ENCODE measurements at places on chromosomes 2 and 18.
A peak's percentile ranks its signal among the peaks of the same experiment; 100 is the strongest.

GRCh38 chr2:147006736-147007141 lies 838.1 kb upstream of the ACVR2A start:
- no peak for DNase-seq

- DNase-seq: no peak
These were observed 71.3 kb upstream of the LPIN2 start for GRCh38 chr18:3084206-3084605.

GRCh38 chr2:226869371-226869770 lies 33.5 kb downstream of the RHBDD1 start:
- no peak for DNase-seq

- no peak for DNase-seq
These were observed 84.4 kb downstream of the KCNS3 start for GRCh38 chr2:17962876-17963275.

DNA sequence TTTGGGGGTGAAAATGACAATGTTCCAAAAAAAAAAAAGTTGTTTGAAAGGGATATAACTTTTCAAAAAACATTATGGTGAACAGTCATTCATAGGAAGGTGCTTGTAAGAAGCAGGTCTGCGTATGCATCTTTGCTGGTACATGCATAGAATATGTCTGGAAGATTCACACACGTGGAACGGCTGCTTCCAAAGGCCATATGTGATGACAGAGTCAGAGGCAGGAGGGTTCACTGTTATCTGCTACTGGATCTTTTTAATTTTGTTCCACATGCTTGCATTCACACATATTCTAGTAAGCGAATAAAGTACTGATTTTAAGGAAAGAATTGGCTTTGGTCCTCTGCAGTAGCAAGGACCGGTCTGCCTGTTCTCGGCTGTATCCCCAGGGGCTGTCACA lies 193.4 kb downstream of the SMAD7 start:
- no peak for DNase-seq

GRCh38 chr18:3595369-3596273 lies 145.6 kb downstream of the TGIF1 start:
- DNase-seq: no peak

GRCh38 chr18:3401669-3402620 lies 48.0 kb upstream of the TGIF1 start:
- DNase-seq: no peak

- DNase-seq: peak; percentile 89
These were observed 864 bp downstream of the LBH start for GRCh38 chr2:30231996-30232800.

DNA sequence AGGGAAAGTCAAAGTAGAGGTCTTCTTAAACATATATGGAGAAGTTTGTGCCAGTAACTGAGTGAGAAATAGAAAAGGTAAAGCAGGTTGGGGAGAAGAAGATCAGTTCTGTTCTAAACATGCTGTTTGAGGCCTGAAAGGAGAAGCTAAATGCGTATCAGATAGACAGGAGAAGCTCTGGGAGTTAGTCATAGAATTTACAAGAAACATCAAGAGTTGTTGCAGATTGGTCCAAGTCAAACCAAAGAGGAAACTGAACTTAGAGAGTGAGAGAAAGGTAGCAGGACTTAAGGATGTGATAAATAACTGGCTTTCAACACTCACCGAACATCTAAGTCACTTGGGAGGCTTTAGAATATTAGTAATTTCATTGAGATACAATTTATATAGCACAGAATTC lies 29.2 kb upstream of the CERS6 start:
- no peak for DNase-seq

DNA sequence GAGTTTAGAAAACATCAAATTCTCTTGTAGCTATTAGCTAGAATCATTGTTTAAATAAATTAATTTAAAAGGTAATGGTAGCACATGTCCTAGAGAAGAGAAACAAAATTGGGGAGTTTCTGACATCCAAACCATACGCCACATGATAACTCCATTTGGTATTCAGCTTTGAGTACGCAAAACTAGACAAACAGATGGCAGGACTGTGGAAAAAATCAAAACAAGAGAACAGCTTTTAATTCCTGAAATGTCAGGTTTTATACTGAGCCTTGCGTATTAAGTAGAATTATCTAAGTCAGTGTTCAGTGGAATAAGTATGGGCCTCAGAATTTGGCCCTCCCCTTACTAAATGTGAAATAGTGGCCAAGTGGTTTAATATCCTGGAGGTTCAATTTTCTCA lies 82.4 kb upstream of the PDE1A start:
- DNase-seq: no peak

DNA sequence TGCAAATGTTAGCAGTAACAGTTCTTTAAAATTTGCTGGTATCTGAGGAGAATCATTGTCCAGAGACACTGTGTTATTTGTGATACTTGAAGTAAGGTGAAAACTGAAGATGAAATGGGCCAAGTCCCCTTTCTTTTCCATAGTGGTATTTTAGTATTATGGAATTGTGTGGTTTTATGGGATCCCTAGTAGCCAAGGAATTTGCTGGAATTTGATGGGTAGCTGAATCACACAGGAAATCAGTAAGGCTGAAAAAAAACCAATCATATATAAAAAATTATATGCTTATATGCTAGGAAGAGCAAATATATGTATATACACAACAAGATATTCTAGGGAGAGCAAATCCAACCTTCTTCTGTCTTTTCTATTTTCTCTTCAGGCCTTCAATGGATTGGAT lies 54.2 kb upstream of the TACR1 start:
- no peak for DNase-seq

DNA sequence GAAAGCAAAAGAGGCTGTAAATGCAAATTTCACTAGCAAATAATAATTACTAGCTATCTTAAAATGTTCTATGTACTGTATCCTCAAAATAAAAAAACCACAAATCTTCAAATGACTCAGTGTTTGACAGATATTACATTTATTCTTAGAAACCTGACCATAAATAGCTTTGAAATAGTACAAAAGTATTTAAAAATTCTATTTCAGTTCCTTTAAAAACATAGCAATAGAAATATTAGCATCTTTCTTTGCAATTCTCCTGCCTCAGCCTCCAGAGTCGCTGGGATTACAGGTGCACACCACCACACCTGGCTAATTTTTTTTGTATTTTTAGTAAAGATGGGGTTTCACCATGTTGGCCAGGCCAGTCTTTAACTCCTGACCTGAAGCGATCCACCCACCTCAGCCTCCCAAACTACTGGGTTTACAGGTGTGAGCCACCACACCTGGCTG lies 50.6 kb downstream of the MSH6 start:
- no peak for DNase-seq

GRCh38 chr18:51370996-51371395 lies 173.5 kb upstream of the MEX3C start:
- no peak for DNase-seq

GRCh38 chr2:216689397-216689796 lies 6.0 kb downstream of the IGFBP5 start:
- no peak for DNase-seq

DNA sequence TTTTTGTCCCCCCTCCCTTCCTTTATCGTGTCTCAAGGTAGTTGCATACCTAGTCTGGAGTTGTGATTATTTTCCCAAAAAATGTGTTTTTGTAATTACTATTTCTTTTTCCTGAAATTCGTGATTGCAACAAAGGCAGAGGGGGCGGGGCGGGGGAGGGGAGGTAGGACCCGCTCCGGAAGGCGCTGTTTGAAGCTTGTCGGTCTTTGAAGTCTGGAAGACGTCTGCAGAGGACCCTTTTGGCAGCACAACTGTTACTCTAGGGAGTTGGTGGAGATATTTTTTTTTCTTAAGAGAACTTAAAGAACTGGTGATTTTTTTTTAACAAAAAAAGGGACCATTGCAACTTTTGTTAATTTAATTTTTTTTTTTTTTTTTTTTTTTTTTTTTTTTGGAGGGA lies 2.1 kb downstream of the SOX11 start:
- peak; percentile 65 for DNase-seq

DNA sequence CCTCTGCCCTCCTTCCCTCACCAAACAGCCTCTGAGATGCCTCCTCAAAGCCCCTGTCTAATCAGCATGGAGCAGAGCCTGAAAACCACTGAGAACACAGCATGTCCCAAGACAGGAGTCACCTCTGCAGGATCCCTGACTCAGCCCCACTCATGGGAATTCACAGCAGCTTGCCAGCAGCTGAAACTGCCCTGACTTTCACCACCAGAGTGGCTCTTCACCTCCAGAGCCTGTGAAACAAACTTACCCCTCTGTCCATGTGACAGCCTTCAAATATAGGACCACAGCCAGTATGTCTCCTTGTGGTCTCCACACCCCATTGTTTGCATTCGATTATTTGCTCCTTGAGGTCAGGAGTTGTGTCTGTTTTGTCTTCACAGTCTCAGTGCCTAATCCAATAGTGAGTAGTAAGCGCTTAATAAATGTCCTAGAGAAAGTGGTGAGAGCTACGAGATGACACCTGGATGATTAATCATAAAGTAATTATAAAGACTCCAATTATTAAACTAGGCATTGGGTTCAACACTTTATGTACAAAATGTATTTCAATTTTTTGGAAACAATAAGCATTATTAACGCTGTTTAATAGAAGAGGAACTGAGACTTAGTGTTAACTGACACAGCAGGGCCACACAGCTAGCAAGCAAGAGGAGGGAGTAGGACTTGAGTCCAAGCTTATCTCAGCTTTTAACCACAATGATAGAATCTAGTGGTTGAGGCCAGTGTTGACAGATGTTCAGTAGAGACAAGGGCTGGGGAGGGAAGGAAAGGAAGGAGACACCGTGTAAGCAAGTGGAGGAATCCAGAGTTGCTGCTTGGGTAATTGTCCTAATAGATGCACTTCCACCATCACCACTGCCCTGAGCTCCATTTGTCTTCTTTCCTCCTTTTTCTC lies 358.7 kb upstream of the TNP1 start:
- DNase-seq: no peak

DNA sequence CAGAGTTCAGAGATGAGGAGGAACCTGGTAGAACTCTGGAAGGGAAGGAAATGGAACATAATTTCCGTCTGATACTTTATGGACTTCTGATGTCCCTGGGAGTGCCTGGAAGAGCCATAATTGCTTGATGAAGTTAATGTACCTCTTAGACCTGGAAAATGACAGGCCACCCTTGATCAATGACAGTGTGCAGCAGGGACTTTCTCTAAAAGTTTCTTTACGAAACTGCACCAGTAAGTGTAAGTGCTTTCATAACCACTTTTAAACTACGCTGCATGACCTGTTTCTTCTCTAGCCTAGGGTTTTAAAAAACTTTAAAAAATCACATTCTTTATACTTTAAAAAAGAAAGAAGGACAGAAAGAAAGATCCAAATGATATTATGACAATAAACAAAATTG lies 164.5 kb downstream of the LPIN1 start:
- DNase-seq: no peak

- no peak for DNase-seq
These were observed 103.7 kb upstream of the ZNF521 start for GRCh38 chr18:25455646-25456045.

GRCh38 chr2:120938045-120938771 lies 202.5 kb downstream of the GLI2 start:
- DNase-seq: peak; percentile 89

GRCh38 chr2:98781822-98782221 lies 50.9 kb upstream of the MGAT4A start:
- DNase-seq: no peak

DNA sequence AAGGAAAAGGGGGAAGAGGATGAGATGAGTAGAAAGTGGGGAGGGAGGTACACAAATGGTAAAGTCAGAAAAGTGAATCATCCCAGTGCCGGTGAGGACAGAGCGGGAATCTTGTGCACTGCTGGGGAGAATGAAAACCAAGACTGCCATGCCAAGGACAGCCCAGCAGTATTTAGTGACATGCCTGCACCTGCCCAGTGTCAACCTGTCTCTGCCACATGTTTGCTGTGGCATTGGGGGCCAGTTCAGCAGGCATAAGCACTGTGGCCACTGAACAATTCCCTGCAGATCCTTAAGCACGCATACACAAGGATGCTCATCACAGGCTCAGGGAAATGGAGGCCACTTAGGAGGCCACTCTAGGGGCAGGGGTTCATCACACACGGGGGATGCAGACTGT lies 5.2 kb upstream of the KCNK3 start:
- no peak for DNase-seq

GRCh38 chr2:9824441-9824840 lies 18.8 kb upstream of the TAF1B start:
- DNase-seq: no peak

- DNase-seq: no peak
These were observed 281.1 kb upstream of the TRIB2 start for GRCh38 chr2:12435430-12436222.

DNA sequence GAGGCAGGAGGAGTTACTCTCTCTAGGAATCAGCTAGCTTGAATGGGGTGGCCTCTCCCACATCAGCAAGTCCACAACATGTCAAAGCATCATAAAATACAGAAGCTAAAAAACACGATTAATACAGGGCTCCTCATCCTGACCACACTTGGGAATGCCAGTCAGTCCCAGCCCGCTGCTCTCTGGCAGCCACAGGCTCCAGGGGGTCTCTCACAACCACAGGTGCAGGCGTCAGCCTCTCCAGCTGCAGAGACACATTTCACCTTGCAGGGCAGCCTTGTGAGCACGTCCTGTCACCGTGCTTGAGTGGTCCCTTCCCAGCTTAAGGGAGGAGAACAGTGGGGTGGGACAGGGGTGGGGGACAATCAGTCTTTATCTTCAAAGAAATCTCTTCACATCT lies 137.4 kb upstream of the SH3BP4 start:
- DNase-seq: no peak

DNA sequence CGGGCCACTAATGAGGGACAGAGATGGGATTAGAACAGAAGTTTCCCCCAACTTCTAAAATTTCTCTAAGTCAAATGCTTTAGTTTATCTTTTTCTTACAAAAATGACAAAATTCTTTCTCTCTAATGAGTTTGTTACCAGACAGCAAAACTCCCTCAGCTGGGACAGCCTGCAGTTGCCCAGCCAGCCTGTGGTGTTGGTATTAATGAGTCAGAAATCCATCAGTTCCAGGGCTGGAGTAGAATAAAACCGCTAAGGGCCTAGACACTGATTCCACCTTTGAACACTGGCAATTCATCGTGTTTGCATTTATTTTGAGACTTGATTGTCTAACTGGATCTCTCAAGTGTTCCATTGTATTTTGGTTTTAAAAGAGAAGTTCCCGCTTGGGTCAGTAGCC lies 38.3 kb upstream of the SMAD2 start:
- no peak for DNase-seq

DNA sequence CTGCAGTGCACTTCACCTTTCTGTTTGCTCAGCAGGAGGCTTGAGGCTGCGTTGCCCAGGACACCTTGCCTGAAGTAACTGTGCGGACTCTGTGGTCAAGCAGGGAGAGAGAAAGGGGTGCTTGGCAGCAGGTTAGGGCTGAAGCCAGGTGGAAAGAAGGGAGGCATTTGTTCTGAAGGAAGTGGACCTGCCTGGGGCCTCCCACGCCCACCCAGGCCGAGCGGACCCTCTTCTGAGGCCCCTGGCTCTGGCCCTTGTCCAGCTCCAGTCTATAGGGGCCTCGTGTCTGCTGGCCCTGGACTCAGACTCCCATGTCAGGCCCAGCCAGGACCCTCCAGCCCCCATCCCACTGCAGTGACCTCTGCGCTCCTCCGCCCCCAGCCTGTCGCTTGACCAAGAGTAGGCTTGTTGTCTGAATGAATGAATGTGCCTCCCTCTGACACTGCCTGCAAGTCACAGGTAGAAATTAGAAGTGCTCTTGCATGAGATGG lies 2.5 kb downstream of the SNED1 start:
- DNase-seq: no peak

GRCh38 chr18:61797696-61798590 lies 94.9 kb downstream of the RNF152 start:
- peak; percentile 47 for DNase-seq

GRCh38 chr2:10378189-10378588 lies 69.9 kb downstream of the ODC1 start:
- DNase-seq: no peak

- DNase-seq: no peak
These were observed 50.8 kb downstream of the NCK2 start for GRCh38 chr2:105795575-105795934.

- peak; percentile 37 for DNase-seq
These were observed 60.6 kb downstream of the BCL2 start for GRCh38 chr18:63258749-63259566.

All from SK-N-SH (cell line).